Ecto neural progenitor cell (in vitro differentiated cells): ENCODE measurements at places on chromosomes 2 and 18.

GRCh38 chr2:167005096-167005495, 116.8 kb downstream of the XIRP2 start:
- no peak for DNase-seq

- no peak for DNase-seq
These were observed 115.2 kb downstream of the EXOC6B start for GRCh38 chr2:72710418-72711152.

DNA sequence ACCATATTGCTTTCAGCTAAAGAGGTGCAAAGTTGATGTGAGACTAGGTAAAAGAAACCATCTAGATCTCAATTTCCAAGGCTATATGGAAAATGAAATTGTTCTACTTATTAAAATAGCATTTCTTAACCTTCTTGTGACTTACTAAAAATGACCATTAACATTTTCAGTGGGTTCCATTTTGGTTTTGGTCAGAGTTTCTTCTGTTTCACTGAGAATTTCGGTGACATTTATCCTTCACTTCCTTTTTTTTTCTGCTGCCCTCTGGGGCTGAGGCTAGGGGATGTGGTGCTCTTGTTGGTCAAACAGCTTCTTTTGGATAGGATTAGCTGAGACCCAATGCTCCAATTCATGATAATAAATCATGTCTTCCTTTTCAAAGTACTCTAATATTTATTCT, 44.3 kb upstream of the REL start:
- no peak for DNase-seq

- no peak for DNase-seq
These were observed 198.8 kb upstream of the FOSL2 start for GRCh38 chr2:28193630-28194403.

- DNase-seq = no peak
These were observed 950.6 kb downstream of the DCDC2C start for GRCh38 chr2:4653991-4654390.
